ENCODE measurements at places on chromosomes 1 and 21.

DNA sequence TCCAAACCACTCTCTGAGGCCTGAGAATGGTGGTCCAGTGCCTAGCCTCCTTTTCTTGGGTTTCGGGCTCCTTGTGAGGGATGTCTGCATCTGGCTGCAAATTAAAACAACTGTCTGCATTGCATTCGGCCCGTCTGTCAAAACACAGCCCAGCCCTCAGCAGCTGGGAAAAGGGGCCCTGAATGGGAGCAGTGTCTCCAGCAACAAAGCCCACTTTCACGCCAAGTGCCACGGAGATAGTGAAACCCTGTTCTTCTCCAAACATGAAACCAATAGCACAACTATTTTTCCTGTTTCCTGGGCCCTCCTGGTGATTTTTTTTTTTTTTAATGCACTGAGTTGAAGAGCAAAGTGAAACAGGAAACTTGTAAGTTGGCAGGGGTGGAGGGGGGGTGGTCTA is 138.4 kb downstream of the PLXNA2 start:
- no peak for DNase-seq

- no peak for DNase-seq
These were observed 9.4 kb downstream of the CFHR4 start for GRCh38 chr1:196897158-196897828.

DNA sequence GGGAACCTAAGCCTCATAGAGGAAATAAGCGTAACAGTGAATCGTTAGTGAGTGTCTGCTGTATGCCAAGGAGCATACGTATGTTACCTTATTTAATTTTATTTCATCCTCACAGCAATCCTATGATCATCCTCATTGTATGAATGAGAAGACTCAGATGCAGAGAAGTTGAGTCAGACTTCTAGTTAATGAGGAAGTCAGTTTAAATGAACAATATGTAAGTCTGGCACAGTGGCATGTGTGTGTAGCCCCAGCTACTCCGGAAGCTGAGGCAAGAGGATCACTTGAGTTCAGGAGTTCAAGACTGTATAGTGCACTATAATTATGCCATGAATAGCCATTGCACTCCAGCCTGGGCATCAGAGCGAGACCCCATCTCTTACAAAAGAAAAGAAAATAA is 148.0 kb downstream of the ZZZ3 start:
- DNase-seq = no peak

- no peak for DNase-seq
These were observed 23.4 kb upstream of the KIAA1614 start for GRCh38 chr1:180889325-180889724.

DNA sequence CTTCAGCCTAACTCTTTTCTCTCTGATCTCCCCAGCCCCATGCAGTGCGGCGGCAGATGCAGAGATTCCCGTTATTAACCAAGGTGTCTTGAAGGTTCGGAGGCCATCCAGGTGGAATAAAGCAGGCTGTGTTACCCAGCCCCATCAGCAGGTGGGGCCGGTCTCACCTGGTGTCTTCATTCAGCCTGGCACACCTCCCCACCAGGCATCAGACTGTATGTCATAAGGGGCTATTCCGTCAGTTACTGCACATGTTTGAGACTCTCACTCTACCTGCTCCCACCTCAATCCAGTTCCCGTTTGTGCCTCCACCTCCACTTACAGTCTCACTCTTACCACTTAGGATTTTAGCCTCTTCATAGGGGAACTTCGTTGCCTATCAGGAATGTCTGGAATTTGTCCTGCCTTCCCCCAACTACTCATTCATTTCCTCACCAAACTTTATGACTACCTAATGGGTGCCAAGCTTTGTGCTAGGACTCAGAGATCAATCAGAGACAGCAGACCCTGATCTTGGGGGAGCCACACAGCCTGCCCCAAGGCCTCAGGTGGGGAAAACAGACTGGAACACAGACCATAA is 170.2 kb downstream of the PLPP3 start:
- DNase-seq = no peak

DNA sequence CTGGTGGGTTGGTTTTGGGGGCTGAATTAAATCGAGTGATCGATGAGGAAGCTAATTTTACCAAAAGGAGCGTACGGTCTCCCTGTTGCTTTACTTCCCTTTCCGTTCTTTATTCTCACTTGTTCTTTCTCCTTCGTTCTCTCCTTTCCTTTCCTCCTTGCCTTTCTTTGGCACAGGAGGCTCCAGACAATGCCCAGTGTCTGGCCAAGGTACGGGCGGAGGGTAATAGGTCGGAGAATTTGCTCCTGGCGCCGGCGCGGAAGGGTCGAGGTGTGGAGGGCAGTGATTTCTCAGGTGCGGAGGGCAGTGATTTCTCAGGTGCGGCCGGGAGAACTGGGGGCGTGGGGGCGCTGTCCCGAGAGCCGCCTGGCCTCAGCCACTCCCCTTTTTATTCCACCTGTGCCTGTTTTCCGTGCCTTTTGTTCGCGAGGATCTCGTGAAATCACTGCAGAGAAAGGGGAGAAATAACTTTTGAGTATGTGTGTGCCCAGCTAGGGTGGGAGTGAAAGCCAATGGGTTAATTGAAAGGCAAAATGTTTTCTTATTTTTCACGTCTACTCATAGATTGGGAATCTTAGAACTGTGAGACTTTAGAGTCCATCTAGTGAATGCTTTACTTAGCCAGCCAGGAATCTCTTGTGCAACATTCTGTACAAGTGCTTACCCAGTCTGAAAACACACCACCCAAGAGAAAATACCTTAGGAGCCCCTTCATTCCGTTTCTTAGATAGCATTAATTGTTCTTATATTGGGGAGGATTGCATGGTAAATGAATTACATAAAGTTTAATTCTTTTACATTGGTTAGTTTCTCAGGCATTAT is 1.3 kb downstream of the FNBP1L start:
- DNase-seq = no peak

GRCh38 chr1:87794788-87795614 is 466.3 kb downstream of the LMO4 start:
- DNase-seq = no peak

GRCh38 chr1:85179522-85179921 is 21.3 kb downstream of the SYDE2 start:
- DNase-seq = no peak

- DNase-seq = no peak
These were observed 494 bp downstream of the NT5C1A start for GRCh38 chr1:39671433-39671792.

DNA sequence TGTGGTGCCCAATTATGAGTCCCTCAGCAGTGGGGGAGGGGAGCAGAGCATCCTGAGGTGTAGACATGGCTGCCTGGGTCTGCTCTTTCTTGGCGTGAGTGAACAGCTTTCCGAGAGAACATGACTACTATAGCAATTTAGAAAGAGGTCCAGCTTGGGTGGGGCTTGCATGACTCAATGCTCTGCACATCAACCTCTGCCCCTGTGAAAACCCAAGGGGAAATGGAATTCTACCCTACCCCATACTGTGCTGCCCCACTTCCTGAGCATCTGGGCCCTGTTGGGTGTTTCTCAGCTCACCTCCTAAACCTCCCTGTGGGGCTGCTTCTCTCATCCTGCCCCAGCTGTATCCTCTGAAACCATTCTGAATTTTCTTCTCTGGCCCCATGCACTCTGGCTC is 8.2 kb upstream of the AZIN2 start:
- DNase-seq = no peak

GRCh38 chr1:111553196-111553595 is 49.8 kb upstream of the ADORA3 start:
- no peak for DNase-seq

DNA sequence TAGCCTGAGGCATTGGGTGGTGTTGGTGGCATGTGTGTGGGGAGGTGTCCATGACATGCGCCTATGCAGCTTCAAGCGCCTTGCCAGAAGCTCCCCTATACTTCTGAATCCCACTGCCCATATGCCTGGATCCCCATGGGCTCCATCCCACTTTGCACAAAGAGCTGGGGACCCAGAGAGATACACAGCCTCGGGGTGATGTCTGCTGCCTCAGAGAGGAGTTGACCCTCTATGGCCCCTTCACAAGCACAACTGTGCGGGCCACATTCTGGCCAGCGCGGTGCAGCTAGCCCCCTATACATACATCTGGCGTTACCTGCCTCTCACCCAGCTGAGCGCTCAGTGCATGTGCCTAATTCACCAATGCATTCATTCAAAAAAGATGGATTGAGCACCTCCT is 9.6 kb upstream of the PTPRF start:
- no peak for DNase-seq

DNA sequence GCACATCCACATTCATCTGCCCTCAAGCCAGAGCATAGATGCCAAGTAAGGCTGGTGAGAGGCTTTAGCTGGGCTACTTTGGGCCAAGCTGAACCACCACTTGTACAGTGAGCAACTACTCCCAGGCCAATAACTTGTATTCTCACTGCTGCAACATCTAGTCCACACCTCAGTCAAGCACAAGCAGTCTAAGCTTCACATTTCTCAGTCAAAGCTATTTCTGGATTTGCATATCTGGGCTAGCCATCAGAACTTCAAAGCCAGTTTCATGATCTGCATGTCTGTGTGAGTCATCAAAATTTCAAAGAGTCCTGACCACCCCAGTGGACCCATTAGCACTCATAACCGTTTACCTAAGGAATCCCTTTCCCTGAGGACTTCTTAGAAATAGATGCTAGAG is 77.7 kb upstream of the DIRAS3 start:
- no peak for DNase-seq

DNA sequence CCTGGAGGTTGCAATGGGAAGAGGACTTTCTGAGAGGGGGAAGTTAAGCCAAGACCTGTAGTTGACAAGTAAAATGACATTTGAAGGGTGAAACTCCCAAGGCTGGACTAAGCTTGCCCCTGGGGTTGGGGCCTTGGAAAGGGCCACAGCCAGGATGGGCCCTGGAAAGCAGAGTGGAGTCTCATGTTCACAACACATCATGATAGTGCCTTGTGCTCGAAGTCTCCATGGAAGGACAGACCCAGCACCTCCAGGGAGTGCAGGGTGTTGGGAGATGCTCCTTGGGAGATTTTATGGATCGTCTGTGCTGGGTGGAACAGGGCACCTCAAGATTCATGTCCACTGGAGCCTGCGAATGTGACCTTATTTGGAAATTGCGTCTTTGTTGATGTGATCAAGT is 55.6 kb upstream of the ACTRT2 start:
- DNase-seq = no peak

DNA sequence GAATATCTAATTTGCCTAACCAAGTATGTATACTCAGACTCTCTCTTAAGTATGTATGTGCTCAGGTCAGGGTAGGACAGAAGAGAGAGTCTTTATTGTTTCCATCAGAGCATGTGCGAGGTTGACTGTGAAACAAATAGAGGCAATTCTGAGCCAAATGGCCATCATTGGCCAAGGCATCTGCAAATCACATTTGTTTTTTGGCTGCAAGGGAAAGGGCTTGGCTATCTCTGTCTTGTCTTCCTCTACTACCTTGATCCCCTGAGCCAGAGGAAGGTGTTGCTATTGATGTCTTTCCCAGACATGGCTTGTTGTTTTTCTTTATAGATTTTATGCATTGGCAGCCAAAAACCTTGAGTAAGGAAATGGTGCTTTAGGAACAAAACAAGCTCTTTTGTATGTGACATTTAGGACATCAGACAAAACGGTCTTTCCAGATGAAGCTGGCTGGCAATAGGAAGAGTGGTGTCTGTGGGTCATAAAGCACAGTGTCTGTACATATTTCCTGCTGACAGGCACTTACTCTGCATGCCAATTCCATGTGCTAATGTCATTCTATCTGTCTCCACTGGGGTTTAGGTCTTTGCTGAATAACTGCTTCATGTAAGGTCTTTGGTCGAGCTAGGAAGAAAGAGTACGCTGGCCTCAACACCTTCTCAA is 163.3 kb downstream of the BRINP2 start:
- DNase-seq = no peak

DNA sequence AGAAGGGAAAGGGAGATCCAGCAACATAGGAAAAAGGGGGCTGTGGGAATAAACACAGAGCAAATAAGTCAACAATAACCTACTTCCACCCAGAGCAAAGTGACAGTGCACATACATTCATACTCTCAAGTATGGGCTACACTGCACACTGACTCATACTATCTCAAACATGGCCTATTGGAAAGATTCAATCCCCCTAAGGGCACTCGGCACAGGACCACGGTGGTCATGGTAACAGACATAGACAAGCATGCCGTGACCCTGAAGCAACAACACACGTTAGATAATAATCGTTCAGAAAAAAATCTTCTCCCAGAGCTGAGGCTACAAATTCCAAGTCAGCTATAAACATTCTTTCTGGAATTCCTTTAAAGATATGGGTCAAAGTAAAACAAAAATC is 16.8 kb upstream of the JAK1 start:
- no peak for DNase-seq

GRCh38 chr1:204760350-204760749 is 74.8 kb upstream of the LRRN2 start:
- no peak for DNase-seq

GRCh38 chr1:26142159-26142558 is 16.7 kb upstream of the FAM110D start:
- DNase-seq = no peak

DNA sequence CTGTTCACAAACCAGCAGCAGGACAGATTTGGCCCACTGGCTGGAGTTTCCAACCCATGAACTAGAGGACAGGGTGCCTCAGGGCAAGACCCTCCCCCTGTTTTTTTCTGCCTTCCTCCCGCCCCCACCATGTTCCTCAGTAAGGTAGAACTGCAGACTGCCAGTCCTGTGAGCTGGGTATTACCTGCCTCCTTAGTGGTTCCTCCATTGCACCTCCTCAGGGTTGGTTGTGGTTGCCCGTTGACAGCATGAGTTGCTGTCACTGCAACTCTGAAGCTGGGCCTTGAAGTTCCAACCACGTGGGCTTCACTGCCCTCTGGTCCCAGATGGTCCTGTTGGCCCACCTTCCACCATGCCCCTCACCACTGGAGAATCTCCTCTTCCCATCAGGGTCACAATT is 28.8 kb downstream of the TENT5C start:
- no peak for DNase-seq

GRCh38 chr1:67434491-67434890 is 4.3 kb upstream of the SERBP1 start:
- DNase-seq = no peak

DNA sequence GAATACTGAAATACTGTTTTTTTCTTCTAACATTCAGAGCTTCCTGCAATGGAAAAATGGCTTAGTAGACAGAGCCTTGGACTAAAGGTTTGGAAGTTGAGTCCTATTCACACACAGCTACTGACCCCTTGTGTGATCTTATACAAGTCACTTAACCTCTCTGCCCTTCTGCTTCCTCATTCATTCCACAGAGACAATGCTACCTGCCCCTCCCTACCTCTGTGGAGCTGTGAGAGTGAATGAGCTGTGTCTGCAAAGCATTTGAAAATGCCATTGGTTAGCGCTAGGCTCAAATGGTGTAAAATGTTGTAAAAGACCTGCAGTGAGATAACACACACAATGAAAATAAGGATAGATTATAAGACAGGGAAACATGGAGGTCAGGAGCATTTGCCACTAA is 214.4 kb downstream of the BARHL2 start:
- no peak for DNase-seq

GRCh38 chr1:46437723-46438122 is 43.6 kb downstream of the FAAH start:
- DNase-seq = no peak

- DNase-seq = peak; percentile 91
These were observed at the start of gene TMCC2 for GRCh38 chr1:205227584-205228013. TMCC2 (plus strand) TSS chr1:205227946; CDS start chr1:205228565, 619 bp downstream.

Measured in DMS 273 treated with DMSO at 0.1 percent for 48 hours (cell line).